ENCODE measurements at places on chromosomes 3 and 15.

GRCh38 chr15:29959384-29960137 lies 123.2 kb upstream of the GOLGA8J start:
- no peak for DNase-seq

DNA sequence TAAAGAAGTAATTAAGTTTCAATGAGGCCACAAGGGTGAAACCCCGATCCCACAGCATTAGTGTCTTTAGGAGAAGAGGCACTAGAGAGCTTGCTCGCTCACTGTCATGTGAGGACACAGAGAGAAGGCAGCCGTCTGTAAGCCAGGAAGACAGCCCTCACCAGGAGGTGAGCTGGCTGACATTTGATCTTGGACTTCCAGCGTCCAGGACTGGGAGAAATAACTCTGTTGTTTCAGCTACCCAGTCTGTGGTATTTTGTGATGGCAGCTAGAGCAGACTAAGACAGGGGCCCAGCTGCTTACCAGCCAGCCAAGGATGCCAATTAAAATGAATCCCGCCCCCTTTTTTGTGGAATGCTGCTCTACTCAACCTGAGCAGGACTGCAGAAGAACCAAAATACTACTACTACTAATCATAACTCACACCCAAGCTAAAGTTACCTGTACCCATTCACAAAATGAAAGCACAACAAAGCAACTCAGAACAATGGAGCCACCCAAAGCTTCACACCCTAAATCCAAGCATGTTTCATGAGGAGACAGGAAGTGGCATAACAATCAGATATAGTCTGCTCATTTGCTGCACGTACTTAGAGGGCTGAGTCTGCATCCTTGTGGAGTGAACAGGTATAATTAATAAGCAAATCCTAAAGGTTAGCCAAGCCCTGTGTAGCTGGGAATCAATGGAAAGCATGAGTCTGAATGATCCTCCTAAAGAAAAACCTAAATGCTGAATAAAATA lies 35.6 kb upstream of the RHCG start:
- DNase-seq: no peak

- no peak for DNase-seq
Measured at GRCh38 chr3:172040981-172041963, 1.9 kb downstream of the FNDC3B start.

DNA sequence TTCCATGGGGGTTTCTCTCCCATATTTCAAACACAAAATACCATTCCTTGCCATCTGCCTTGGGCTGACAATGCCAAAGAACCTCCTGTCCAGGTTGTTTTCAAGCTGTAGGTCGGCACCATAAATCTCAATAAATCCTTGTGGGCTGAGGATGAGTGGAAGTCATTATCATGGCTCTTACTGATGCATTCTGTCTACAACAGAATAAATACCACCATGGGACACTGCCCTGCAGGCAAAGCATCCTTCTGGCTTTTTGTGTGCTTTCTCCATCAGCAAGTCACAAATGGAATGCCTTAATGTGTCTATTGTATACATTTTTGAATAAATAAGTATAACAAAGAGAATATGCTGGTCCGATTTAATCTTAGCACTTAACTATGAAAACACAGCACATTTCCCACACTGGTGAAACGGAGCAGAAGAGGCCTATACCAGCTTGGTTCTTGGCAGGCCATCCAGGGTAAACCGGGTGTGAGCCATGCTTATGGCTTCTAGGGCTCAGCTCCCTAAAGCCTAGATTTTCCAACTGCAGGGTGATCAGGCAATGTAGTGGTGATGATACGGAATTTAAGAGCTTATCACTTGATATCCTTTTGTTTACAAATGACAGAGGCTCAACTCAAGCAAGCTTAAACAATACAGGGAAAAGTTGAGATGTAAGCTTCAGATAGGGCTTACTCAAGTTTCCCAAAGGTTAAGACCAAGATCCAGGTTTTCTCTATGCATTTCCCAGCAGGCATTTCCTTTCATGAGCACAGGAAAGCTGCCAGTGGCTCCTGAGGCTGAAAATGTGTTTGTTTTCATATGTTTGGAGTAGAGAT lies 133.2 kb upstream of the LRTM1 start:
- DNase-seq: no peak

DNA sequence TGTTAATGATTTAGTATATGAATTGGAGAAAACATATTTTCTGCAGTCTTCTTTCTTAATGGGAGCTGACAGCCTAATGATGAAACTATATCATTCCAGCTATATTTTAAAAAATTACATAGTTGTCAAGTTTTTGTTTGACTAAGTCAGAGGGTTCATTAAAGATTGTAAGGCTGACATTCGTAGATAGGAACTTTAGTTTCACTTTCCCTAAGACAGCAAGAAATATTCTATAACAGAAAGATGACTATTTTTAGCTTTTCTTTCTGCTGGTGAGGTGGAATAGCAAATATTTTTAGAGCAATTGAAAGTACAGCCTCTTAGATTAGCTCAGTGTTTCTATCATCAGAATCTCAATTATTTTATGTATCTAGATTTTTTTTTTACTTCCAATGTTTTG lies 60.2 kb downstream of the PIAS1 start:
- no peak for DNase-seq

GRCh38 chr3:186719945-186720739 lies 3.0 kb downstream of the KNG1 start:
- DNase-seq: no peak

DNA sequence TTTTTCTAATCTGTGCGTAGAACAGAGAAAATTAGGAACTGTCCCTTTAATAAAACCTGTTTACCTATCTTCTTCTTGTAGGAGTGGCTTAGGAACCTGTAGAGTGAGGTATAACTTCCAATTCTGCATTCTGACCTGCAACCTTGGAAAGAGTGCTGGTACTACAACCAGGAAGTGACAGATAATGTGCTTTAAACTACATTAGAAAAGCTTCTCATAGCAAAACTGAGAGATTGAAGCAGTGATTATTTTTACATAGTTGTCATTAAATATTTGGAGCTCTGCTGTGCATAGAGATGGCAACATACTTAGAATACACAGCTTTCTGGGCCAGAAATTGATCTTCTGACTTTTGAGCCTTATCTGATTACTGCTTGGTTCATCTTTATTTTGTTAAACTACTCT lies 50.4 kb upstream of the ZDHHC23 start:
- DNase-seq: peak; percentile 84

GRCh38 chr15:89018207-89018606 lies 70.0 kb upstream of the ABHD2 start:
- DNase-seq: no peak

- no peak for DNase-seq
Measured at GRCh38 chr3:146191051-146191450, 30.1 kb upstream of the PLOD2 start.

DNA sequence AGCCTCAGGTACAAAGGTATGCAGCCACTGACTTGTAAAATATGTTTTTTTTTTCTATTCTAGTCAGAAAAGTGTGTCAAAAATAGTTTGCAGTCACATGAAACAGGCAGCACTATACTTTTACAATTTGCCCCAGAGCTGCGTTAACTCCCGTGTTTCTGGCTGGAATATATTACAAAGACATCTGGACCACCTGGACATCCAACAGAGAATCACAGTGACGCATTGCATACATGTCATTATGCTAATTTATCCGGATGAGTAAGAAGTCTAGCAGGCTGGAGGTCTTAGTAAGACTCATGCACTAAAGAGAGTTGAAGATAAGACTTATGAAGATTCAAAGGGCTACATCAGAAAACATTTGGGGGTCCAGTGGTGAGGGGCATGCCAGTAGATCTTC lies 39.2 kb upstream of the STRIT1 start:
- no peak for DNase-seq

- DNase-seq: no peak
Measured at GRCh38 chr15:32866454-32867312, 148.9 kb downstream of the GREM1 start.

- DNase-seq: no peak
Measured at GRCh38 chr15:69679623-69680228, 227.1 kb downstream of the RPLP1 start.

GRCh38 chr3:47741925-47742324 lies 39.8 kb downstream of the SMARCC1 start:
- DNase-seq: no peak

GRCh38 chr3:116453666-116454346 lies 8.5 kb upstream of the LSAMP start:
- DNase-seq: no peak

GRCh38 chr15:82933576-82933975 lies 18.9 kb downstream of the HOMER2 start:
- no peak for DNase-seq

- DNase-seq: no peak
Measured at GRCh38 chr15:66780172-66780972, 78.3 kb downstream of the SMAD6 start.

- DNase-seq: no peak
Measured at GRCh38 chr3:29285471-29286071, 4.7 kb downstream of the RBMS3 start.

DNA sequence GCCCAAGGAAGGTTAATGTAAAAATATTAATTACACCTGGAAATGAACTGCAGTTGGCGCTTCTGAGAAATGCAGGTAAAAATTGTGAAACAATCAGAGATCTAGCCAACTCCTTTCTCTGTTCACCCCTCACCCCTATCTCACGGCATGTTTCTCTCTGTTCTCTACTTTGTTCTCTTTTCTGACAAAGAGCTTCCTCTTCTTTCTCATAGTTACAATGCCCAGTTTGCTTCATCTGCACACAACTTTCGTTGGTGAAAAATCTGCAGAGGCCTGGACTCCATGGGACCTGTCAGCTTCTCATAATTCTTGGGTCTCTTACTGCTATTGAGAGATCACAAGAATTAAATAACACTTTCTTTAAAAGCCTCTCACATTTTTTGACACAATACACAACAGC lies 212.9 kb upstream of the LRRN1 start:
- DNase-seq: no peak

- DNase-seq: no peak
Measured at GRCh38 chr3:82654708-82655107, 893.3 kb upstream of the GBE1 start.

- no peak for DNase-seq
Measured at GRCh38 chr15:35470441-35470840, 75.5 kb downstream of the DPH6 start.

GRCh38 chr15:40137303-40138200 lies 23.3 kb upstream of the BUB1B start:
- DNase-seq: no peak

- DNase-seq: no peak
Measured at GRCh38 chr15:92693691-92694331, 38.2 kb upstream of the FAM174B start.

DNA sequence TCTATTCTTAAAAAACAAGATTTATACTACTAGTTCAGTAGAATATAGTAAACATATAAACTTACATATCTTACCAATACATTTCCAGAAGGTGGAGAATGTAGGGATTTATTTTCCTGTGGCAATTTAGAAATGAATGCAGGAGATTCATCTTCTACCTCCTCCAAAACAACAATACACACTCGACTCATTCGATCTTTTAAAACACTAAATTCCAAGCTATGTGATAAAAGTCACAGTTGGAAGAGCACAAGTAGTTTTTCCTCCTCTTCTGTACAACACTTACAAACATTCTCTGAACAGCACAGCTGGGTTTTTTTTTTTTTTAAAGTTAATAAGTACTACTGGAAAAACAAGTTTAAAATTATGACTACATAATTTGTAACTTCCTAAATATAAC lies 1.4 kb downstream of the ANKRD28 start:
- no peak for DNase-seq

GRCh38 chr3:48463703-48464102 lies 17.2 kb downstream of the ATRIP start:
- DNase-seq: no peak

DNA sequence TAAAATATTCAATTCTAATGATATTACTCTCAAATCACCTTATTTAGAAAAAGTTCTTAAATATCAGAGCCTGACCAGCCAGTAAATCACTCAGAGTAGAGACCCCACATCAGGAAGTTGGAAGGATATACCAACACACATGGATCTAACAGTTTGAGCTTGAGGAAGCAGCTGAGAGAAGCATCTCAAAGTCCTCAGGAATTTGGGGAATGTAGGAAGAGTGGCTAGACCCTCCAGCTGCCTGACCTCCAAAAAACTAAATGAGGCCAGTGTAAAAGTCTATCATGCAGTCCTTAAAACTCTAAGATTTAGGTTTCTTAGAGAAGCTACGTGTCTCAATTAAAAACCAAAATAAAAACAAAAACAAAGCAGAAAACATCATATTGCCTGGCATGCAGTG lies 55.4 kb downstream of the SETD2 start:
- DNase-seq: no peak

- no peak for DNase-seq
Measured at GRCh38 chr3:122313281-122313680, 11.8 kb upstream of the CSTA start.

GRCh38 chr3:128100638-128101037 lies 23.0 kb downstream of the RUVBL1 start:
- no peak for DNase-seq

DNA sequence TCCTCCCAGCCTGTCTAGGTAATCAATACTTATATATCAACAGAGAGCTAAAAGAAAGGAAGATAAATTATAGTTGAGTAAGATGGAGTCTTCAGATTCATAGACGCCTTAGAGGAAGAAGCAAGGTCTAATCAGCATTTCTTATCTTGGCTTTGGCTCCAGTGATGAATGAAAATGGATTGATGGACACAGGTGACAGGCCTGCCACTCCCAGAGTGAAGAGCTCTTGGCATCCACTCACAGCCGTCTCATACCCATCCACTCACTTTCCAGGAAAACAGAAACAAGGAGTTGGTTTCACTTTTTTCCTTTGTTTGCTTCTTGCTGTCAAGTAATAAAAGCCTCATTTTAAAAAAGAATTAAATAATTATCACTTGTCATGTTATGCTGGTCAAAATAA lies 168.2 kb downstream of the MFSD1 start:
- DNase-seq: no peak

DNA sequence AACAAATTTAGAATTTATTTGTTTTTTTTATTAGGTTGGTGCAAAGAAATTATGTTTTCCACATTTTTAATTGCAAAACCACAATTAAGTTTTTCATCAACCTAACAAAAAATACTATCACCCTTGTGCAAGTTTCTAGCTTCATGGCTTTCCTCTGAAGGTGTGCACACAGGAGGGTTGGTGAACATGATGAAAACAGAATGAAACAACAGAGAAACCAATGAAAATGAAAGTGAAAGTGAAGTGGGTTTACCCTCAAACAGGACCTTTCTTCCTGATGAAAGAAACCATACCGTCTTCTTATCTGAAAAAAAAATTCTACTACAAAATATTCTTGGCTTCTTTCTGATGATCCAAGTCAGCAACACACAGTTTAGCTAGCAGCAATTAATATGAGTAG lies 71.9 kb upstream of the FEZF2 start:
- peak; percentile 9 for DNase-seq
